ENCODE measurements at places on chromosomes 4 and X.

GRCh38 chrX:100636321-100636991 lies at the start of gene TSPAN6:
Gene TSPAN6 (minus strand): TSS chrX:100636806. CDS start chrX:100636694, 112 bp downstream.
- DNase-seq: peak; percentile 89

DNA sequence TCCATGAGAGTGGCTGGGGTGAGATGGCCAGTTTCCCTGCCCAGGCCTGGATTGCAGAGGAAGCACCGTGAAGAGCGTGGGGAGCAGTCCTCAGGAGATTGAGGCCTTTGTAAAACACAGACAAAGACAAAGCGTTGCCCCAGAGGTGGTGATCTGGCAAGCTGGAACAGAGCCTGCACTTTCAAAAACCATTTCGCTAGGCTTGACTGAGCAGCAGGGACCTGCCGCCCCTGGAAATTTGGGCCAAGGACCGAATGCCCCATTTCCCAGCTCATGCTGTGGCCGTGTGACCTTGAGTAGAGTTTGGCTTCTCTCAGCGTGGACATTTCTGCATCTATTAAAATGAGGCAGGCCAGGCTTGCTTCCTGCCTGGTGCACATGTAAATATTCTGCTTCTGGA lies 381.4 kb downstream of the BCOR start:
- DNase-seq: no peak

- no peak for DNase-seq
Measured at GRCh38 chrX:44904542-44905115, 31.6 kb downstream of the KDM6A start.

DNA sequence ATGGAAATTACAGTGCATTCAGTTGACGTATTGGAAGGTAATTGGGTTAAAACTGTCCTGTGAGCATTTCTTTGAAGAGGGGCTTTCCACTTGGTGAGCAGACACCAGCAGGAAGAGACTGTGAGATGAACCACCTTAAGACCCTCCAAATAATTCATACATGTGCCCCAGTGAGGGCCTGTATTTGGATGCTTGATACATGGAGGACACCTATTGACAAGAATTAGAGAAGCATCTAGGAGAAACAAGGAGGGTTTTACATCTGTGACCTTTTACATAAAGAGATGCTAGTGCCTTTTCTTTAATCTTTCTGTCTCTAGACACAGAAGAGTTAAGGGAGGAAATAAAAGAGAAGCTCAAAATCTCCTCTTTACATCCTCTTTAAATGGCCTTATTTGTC lies 1115.3 kb upstream of the IGFBP7 start:
- no peak for DNase-seq

DNA sequence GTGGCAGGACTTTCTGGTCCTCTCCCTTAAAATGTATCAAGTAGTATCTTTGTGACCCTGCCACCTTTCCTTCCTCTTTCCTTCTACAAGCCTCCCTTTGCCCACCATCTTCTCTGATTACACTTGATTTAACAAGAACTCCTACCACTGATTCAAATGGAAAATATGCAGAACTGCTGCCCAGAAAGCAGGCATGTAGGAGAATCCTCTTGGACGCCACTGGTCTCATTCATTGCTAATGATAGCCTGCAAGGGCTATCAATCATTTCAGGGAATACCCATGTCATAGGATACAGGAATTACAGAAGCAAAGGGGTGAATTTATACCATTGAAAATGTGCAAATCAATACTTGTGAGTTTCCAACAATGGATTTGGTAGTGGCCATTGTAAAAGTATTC lies 294.6 kb upstream of the NRK start:
- DNase-seq: no peak

DNA sequence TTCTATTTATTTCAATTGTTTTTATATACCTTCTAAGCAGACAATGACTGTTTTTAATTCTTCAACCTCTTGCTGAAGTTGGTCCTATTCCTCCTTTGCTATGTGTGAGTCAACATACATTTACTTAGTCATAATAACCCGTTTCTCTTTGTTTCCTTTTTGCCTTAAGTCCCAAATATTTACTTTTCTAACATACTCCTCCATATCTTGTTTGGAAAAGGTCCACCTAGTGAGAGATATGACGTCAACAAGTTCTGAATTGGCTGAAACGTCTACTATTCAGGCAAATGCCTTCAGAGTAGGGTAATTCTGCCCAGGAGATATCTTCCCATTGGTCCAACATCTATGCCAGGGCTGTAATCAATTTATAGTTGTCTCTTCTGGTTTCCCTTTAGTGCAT lies 179.3 kb upstream of the GEMIN8 start:
- DNase-seq: no peak

DNA sequence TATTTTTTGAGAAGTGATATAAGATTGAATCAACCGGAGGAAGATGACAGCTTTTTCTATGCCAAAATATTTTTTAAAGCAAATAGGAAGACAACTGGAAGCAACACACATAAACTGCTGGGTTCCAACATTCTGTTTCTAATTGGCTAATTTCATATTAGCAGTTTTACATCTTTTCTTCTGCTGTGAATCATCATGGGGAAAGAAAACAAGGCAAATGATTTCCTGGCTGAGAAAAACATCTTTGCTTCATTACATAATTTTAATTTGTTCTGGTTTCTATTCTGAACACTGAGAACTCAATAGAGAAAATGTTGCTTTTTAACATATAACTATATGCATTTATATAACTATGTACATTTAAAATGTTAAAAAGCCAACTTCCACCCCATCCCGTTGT lies 2518.5 kb downstream of the ARAP2 start:
- DNase-seq: no peak

- no peak for DNase-seq
Measured at GRCh38 chr4:37689353-37690095, 3.3 kb upstream of the RELL1 start.

DNA sequence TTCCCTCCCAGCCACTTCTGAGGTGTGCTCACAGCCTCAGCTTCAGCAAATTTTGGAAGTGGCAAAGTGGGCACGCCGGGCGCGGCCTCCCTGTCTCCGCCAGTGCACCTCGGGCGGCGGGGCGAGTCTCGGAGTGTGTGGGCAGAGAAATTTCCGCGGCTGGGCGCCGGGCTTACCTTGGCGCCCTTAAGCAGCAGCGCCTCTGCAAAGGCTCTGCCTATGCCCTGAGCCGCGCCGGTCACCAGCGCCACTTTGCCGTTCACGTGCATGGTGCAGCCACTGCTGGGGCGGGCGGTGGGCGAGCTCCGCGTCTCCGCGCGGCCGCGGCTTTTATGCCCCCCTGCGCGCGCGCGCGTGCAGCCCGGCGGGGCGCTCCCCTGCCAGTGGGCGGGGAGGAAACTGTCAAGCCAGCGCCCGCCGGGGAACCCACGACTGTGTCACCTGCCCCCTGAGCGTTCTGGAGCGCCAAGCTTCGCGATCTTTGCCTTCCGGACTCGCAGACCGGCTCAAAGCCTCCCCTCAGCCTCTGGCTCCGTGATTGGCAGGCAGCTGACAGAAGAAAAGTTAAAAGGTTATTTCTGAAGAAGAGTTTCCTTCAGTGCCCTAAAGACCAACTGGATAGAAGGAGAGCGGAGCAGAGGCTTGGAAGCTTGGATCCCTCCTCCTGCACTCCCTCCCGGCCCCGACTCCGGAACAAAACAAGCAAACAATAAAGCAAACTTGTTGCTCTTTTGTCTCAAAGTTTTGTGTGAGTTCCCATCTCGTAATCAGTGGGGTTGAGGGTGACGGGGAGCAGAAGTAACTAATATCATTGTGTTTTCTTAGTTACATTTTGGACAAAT lies at the start of gene HPGD:
TSS of gene HPGD (minus strand) at position 306 of the 842 bp plus-strand sequence. CDS start at position 269, 37 bp downstream.
- peak; percentile 79 for DNase-seq

- no peak for DNase-seq
Measured at GRCh38 chr4:86633854-86634253, 39.7 kb downstream of the PTPN13 start.

DNA sequence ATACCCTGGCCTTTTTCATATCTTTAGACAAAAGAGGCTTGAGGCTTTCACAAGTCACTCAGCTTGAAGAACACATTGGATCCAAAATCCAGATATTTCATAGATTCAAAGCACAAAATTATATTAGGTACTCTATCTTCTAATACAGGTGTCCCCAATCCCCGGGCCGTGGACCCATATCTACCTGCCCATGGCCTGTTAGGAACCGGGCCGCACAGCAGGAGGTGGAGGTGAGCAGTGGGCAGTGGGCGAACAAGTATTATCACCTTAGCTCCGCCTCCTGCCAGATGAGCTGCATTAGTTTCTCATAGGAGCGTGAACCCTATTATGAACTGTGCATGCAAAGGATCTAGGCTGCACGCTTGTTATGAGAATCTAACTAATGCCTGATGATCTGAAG lies 18.7 kb downstream of the YIPF7 start:
- no peak for DNase-seq

DNA sequence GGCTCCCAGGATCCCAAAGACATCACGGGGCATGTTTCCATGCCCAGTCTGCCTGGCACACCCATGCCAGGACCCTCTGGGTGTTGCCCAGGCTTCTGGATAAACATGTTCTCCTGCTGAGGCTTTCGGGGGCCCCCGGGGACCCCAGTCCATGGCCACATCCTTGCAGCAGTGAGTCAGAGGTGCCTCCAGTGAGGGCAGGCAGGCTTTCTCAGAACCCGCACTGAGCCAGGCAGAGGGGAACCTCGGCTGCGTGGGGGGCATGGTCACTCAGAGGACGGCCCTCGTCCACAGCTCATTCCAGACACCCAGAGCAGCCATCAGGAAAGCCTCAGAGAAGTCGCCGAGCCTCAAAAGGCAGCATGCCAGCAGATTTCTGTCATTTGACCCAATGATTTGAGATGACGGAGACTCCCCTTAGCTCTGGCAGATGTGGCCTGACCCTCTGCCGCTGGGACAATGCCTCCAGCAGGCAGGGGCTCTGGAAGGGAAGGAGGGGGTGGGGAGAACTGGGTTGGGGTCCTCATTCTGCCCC lies 54.8 kb downstream of the PPP2R2C start:
- DNase-seq: no peak

DNA sequence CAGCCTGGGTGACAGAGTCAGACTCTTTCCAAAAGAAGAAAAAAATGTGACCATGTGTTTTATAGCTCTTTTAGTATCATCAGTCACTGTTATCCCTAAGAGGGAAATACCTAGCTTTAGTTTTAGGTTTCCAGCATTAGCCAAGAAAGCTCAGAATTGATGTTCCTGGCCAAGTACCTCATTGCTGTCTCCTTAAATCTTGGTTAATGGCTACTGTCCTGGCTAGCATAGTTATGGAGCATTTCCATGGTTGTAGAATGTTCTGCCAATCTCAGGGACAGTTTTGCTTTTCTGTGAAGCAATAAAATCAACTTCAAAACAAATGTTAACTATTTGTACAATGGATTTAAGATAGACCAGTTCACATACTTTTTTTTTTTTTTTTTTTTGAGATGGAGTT lies 74.4 kb downstream of the HTT start:
- no peak for DNase-seq

DNA sequence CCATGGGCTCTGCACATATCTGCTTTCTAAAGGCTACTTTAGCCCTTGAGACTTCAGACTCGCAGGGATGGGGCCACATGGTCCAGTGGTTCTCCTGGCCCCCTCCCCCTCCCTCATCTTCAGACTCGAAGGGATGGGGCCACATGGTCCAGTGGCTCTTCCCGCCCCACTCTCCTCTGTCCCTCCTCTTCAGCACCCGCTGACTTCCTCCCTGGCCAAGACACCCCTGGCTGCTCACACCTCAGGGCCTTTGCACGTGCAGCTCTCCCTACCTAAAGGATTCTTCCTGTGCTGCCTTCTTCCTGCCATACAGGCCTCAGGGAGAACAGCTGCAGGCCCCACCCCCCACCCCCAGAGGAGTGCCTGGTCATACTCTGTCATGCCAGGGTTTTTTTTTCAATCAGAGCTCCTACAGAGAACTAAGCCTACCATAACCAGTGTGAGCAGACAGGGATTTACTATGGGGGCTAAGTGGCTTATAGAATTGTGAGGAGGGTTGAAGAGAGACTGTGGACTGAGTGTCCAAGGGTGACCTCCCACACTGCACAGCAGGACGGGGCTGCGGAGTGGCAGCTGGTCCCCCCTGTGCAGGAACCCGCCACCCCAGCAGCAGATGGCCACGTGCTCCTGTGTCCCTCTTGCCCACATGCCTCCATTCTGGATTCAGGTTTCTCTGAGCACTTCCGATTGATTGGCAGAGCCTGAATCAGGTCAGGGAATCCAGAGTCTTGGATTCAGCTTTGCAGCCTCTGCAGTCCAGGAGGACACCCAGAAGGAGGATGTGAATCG lies 6.1 kb upstream of the SPON2 start:
- DNase-seq: no peak

DNA sequence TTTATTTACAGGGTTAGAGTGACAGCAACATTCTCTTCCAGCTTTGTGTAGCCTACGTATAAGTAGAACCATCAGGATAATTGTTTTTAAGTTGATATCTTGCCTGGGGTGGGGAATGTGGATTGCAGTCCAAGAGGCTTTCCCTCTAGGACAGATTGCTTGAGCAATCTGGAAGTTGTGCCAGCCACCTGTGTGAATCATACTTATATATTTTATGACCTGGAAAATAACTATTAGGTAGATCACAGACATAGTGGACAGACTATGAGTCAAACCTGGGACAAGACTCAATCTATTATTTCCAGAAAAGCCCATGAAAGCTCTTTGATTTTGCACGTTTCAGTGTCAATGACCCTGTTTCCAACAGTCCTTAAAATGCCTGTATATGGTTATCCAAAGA lies 98.9 kb downstream of the TLL1 start:
- no peak for DNase-seq

DNA sequence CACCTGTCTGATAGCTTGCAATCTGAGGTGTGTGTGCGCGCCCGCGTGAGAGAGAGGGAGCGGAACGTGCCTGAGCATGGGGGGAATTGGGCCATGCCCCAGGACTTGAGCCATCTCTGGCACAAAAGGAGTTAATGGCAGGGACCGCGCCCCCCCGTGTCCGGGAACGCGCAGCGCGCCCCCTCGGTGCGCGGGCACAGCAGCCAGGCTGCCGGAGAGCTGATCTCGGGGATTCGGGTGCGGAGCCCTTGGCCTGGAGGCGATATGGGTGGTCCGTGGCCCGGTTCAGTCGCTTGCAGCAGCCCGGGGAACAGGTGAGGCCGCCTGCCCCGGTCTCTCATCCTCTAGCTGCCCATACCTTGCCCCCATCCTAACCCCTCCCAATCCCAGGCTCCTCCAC lies at the start of gene NLGN3:
TSS of gene NLGN3 (plus strand) at position 191 of the 400 bp plus-strand sequence. CDS start 2,909 bp downstream, outside the sequence.
- no peak for DNase-seq

GRCh38 chr4:791898-792625 lies 33.9 kb downstream of the CPLX1 start:
- no peak for DNase-seq

DNA sequence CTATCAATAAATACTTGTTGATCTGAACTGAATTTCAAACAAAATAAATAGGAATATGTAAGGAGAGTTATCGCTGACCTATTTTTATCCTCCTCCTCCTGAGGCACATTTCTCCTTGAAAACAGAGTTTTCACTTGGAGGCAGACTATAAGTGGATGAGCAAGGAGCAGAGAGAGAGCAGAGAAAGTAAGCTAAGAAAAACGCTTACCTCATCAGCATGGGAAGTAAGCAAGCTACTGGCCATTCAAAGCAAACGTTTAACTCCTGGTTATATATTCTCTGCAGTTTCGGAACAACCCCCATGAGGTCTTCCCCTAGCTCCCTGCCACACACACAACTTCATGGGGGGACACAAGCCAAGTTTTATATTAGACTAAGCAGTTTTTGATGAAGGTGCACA lies 13.2 kb downstream of the ZDHHC9 start:
- no peak for DNase-seq

GRCh38 chr4:163164591-163164990 lies 2.1 kb downstream of the NAF1 start:
- no peak for DNase-seq

All from Caco-2 (cell line).